ENCODE measurements at places on chromosomes 11 and 22. TPM values are rescaled to one million over a fixed set of nuclear protein-coding genes. Genes with fewer than 3 reads are reported as not detected.
A peak's percentile ranks its signal among the peaks of the same experiment; 100 is the strongest.

DNA sequence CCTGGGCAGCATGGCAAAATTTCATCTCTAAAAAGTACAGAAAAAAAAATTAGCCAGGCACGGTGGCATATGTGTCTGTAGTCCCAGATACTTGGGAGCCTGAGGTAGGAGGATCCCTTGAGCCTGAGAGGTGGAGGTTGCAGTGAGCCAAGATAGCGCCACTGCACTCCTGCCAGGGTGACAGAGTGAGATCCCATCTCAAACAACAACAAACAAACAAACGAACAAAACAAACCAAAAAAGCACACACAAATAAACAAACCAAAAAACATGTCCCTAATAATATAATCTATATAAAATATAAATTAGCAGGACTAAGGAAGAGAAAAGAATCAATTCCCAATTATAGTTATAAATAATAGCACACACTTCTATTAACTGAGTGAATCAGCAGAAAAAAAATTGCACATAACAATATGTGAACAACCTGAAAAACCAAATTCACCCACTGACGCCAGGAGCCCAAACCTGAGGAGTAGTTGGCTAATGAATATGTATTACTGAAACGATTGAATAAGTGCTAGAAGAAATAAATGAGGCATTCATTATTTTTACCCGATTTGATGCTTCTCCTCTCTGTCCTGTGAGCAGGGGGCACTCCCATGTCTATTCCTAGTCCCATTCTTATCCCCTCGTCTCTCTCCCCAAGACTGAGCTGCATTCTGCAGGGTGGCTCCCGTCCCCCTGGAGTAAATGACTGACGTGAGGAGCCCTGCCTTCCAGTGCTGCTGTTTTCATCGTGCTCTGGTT, 108.2 kb upstream of the TOP3B start:
- H3K27ac ChIP-seq, result no peak overlapping the region
- no peak for DNase-seq
- H3K36me3 ChIP-seq, result no peaks in the 10 kb centered on the region
- no peaks in the 10 kb centered on the region for H3K27me3 ChIP-seq
- no peak overlapping the region for H3K4me3 ChIP-seq
- H3K4me1 ChIP-seq, result no peaks in the 10 kb centered on the region

DNA sequence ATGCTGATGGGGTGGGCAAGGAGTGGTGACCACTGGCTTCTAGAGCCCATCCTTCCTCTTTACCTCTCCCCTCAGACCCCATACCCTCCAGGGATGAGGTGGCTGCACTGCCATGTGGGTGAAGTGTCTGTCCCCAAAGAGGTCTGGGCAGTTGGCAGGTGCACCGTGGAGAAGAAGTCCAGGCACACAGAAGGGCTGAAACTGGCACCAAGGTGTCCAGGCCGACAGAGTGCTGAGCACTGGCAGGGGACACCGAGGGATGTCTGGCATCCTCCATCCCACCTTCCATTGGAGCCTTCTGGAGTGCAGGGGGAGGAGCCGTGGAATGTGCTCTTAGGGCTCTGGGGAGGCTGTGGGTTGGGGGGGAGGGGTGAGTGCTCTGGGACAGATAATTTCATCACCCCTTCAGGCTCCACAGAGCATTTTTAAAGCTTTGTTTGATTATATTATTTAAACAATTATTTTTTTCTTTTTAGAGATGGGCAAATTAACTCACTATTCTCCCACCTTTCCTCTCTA, 37.9 kb downstream of the PKNOX2 start:
- H3K4me1 ChIP-seq, result no peaks in the 10 kb centered on the region
- no peak overlapping the region for H3K4me3 ChIP-seq
- no peak overlapping the region for H3K27ac ChIP-seq
- no peak for DNase-seq
- no peaks in the 10 kb centered on the region for H3K36me3 ChIP-seq

DNA sequence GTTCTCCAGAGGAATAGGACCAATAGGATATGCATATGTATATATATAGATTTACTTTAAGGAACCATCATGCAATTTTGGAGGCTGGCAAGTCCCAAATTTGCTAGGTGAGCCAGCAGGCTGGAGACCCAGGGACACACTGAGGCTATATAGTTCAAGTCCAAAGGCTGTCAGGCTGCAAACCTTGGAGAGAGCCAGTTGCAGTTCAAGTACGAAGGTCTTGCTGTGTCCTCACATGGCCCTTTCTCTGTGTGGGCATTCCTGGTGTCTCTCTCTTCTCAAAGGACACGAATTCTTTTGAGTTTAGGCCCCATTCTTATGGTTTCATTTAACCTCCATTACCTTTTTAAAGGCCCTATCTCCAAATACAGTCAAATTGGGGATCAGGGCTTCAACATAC, 134.4 kb upstream of the SORL1-AS1 start:
- H3K4me1 ChIP-seq, result no peaks in the 10 kb centered on the region
- no peak overlapping the region for H3K27ac ChIP-seq
- H3K27me3 ChIP-seq, result no peaks in the 10 kb centered on the region
- H3K4me3 ChIP-seq, result no peak overlapping the region
- DNase-seq, result no peak

GRCh38 chr22:42473484-42474193, 41.4 kb upstream of the NFAM1 start:
- H3K27ac ChIP-seq, result no peak overlapping the region
- no peak overlapping the region for H3K4me3 ChIP-seq
- no peaks in the 10 kb centered on the region for H3K4me1 ChIP-seq
- H3K36me3 ChIP-seq, result no peaks in the 10 kb centered on the region
- peaks cover 5% of the 10 kb centered on the region for H3K27me3 ChIP-seq

DNA sequence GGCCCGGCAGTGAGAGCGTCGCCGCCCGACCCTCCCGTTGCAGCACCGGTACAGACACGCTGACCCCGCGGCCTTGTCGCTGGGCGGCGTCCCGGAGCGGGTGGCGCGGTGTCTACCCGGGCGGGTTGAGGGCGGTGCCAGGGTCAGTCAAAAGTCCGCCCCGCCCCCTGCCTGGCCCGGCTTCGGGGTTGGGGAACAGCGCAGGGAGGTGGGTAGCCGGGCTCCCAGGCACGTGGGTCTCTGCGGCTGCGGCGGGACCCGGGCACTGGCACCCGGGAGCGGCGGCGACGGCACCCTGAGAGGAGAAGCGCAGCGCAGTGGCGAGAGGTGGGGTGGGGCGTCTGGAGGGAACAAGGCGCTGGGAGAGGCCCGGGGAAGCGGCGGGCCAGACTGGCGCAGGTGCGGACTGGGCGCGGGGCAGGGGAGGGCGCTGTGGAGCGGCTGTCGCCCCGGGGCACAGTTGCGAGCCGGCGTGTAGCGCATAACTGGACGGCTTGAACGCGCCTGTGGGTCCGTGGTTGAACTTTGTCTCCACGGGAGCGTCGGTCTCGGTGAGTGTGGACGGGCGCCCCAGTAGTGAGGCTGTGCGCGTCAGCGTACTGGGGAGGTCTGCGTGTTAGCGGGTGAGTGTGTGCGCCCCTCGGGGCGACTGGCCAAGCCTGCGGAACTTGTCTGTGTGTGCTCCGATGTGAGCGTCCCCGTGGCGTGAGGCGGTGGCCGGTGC, at the start of gene P2RY2:
Gene P2RY2 (plus strand): TSS at position 176 of the 724 bp plus-strand sequence. CDS start 15,879 bp downstream, outside the sequence.
- no peaks in the 10 kb centered on the region for H3K27me3 ChIP-seq
- H3K36me3 ChIP-seq, result no peaks in the 10 kb centered on the region
- peak; percentile 86 for DNase-seq
- H3K4me1 ChIP-seq, result no peaks in the 10 kb centered on the region
- H3K4me3 ChIP-seq, result peak within 1 kb of the TSS; percentile 23
- no peak within 1 kb of the TSS for H3K27ac ChIP-seq

GRCh38 chr11:66692446-66692845, 14.8 kb upstream of the RBM4B start:
- no peaks in the 10 kb centered on the region for H3K36me3 ChIP-seq
- H3K4me3 ChIP-seq, result no peak overlapping the region
- no peaks in the 10 kb centered on the region for H3K4me1 ChIP-seq
- no peak for DNase-seq
- no peaks in the 10 kb centered on the region for H3K27me3 ChIP-seq
- no peak overlapping the region for H3K27ac ChIP-seq

DNA sequence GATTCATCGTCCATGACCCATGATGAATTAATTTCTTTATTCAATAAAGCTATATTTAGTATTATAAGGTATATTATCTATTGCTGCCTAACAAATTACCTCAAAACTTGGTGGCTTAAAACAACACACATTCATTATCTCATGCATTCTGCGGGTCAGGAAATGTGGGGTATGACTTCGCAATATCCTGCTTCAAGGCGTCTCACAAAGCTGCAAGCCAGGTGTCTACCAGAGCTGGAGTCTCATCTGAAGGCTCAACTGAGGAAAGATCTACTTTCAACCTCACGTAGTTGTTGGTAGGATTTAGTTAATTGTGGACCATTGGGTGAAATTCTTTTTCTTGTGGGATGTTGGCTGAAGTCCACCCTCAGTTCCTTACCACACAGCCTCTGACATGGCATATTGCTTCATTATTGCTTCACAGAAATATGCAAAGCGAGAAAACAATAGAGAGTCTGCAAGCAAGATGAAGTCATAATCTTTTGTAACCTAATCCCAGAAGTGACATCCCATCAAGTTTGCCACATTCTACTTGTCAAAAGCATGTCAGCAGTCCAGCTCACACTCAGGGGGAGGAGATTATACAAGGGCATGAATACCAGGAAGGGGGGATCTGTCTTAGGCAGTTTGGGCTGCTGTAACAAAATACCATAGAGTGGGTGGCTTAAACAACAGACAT, 45.1 kb downstream of the KREMEN1 start:
- no peak for DNase-seq
- no peak overlapping the region for H3K27ac ChIP-seq
- H3K4me3 ChIP-seq, result no peak overlapping the region
- H3K27me3 ChIP-seq, result no peaks in the 10 kb centered on the region
- no peaks in the 10 kb centered on the region for H3K36me3 ChIP-seq
- no peaks in the 10 kb centered on the region for H3K4me1 ChIP-seq

DNA sequence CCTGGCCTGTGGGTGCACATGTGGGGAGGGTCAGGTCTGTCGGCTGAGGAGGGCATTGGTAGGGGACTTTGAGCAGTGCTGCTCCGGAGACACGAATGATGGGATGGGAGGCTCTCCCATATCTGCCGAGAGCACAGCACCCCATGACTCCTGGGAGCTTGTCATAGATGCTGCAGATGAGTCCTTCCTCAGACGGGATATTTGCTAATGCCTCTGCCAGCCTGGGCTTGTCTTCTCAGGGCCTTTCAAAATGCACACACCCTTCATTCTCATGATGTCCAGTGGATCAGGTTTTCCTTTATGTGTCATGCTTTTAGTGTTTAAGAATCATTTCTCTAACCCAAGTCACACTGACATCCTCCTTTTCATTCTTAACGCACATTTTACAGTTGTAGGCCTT, 8.1 kb upstream of the RNH1 start:
- no peak for DNase-seq
- H3K4me1 ChIP-seq, result no peaks in the 10 kb centered on the region
- H3K36me3 ChIP-seq, result no peaks in the 10 kb centered on the region
- H3K27me3 ChIP-seq, result no peaks in the 10 kb centered on the region

- H3K4me3 ChIP-seq, result no peak overlapping the region
- H3K36me3 ChIP-seq, result no peaks in the 10 kb centered on the region
- H3K27ac ChIP-seq, result peak overlapping the region; percentile 8
- DNase-seq, result peak; percentile 85
These were observed 38.2 kb upstream of the WEE1 start for GRCh38 chr11:9535189-9535781.

DNA sequence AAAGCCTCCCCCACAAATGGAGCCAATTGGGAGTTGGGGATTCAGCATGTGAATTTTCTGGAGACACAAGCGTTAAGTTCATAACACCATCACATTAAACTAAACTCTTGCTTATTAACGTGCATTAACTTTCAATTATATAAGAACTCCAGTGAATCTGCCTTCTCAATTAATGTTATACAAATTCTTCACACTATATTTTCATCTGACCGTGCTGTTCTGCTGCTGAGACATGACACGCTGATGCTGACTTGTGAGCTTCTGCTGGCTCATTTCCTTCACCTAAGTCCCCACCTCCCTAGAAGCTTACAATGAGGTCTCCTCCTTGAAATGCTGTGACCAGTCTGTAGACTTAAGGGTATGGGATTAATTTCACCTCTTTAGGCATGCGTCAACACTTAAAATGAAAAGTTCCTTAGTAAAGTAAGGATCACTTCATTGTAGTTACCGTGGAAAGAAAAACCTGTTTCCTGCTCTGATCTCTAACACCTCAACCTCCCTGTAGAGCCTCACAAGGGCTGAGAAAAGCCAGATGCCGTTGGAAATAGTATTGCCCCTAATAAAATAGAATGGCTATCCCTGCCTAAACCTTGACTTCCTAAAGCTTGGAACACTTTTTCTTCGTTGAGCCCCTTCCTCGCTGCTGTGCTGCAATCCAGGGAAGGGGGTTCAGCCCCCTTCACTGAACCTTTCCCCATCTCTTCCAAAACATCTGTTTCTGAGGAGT, 2.2 kb downstream of the HBG2 start:
- H3K27me3 ChIP-seq, result no peaks in the 10 kb centered on the region
- H3K36me3 ChIP-seq, result no peaks in the 10 kb centered on the region
- H3K4me3 ChIP-seq, result no peak overlapping the region
- no peak overlapping the region for H3K27ac ChIP-seq
- no peaks in the 10 kb centered on the region for H3K4me1 ChIP-seq

GRCh38 chr11:22471385-22471784, 133.2 kb downstream of the SLC17A6 start:
- no peak overlapping the region for H3K27ac ChIP-seq
- no peaks in the 10 kb centered on the region for H3K36me3 ChIP-seq
- DNase-seq, result no peak
- H3K4me3 ChIP-seq, result no peak overlapping the region
- no peaks in the 10 kb centered on the region for H3K27me3 ChIP-seq

- DNase-seq, result peak; percentile 79
- H3K27me3 ChIP-seq, result no peaks in the 10 kb centered on the region
- H3K36me3 ChIP-seq, result no peaks in the 10 kb centered on the region
These were observed 762 bp upstream of the CCDC134 start for GRCh38 chr22:41799486-41800347.

DNA sequence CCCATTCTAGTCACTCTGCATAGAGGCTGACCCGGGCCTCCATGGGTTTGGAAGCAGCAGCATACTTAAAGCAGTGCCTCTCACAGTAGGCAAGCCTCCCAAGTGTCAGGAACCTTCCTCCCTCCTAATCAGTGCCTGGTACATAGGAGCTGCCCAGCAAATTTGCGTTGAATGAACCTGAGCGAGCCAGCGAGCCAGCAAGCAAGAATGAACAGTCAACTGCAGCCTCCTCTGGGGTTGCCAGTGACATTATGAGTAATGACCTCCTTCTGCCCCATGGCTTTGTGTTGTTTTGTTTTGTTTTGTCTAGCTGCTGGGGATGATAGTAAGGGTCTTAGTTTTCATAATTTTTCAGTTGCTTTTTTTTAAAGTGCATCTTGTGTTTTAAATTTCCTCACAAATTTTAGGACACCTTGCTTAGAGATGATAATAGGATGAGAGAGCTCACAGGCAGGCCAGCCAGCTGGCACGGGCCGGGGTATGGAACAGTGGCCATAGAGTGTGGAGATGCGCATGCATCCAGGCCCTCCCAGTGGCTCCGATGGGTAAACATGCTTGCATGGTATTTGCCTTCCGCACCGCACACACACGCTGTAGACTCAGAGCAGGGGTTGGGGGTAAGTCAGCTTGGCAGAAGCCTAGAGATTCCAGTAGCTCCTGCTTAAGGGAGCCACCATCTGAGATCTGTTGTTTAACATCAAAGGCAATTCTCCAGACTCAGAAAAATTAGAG, 36.1 kb downstream of the TTC12 start:
- DNase-seq, result no peak
- no peak overlapping the region for H3K4me3 ChIP-seq
- H3K27me3 ChIP-seq, result no peaks in the 10 kb centered on the region
- H3K36me3 ChIP-seq, result peaks cover 10% of the 10 kb centered on the region
- no peaks in the 10 kb centered on the region for H3K4me1 ChIP-seq

The NDUFA6 gene
- 34.1 TPM for total RNA-seq

The POTEH gene
- total RNA-seq, result not detected

The OR10A2 gene
- total RNA-seq, result not detected

The PRDM11 gene
- 29.6 TPM for total RNA-seq

The NRGN gene
- total RNA-seq, result 33.2 TPM

The UNC93B1 gene
- 32.1 TPM for total RNA-seq

The CRYBB3 gene
- total RNA-seq, result 0.84 TPM

The ADAMTS8 gene
- total RNA-seq, result 64.9 TPM

The DEUP1 gene
- total RNA-seq, result not detected

Data from aorta (tissue), 5 donors.